Stimulated activated CD4-positive, alpha-beta T cell treated with anti-CD3 and anti-CD28 coated beads, Interleukin-4, amount 100 ng/mL, for 24 hours (primary cell): ENCODE measurements at places on chromosomes 16 and 17.

DNA sequence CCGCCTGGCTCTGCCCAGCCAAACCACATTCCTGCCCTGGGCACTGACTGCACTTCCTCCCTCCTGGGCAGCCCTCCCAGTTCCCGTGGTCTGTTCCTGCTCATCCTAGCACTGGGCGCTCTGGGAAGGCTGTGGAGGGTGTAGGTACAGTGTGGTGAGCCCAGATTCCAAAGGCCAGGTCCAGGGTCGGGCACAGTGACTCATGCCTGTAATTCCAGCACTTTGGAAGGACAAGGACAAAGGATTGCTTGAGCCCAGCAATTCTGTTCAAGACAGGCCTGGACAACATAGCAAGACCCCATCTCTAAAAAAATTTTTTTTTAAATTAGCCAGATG, 30.6 kb downstream of the C16orf74 start:
- DNase-seq: no peak

DNA sequence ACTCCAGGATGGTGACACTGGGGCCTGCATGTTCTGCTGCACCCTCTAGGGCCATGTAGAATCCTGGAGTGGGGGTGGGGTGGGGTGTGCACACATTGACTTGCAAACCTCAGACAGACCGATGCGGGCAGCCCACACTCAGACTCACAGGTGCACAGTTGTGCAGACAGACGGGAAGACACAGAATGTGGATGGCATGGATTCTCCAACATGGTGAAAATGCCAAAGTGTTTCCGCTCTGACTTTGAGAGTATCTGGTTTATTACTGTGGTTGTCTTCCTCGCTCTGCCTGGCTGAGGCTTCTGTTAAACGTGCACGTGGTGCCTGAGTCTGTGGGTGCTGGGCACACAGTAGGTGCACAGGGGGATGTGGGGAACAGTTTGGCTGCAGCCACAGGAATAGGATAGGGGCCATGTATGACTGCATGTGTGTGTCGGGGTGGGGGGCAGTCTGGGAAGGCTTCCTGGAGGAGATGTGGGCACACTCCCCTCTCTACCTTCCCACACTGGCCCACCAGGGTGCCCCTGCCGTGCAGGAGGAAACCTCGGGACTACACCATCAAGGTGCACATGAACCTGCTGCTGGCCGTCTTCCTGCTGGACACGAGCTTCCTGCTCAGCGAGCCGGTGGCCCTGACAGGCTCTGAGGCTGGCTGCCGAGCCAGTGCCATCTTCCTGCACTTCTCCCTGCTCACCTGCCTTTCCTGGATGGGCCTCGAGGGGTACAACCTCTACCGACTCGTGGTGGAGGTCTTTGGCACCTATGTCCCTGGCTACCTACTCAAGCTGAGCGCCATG, 9.0 kb upstream of the ADGRG3 start:
- no peak for DNase-seq

GRCh38 chr16:29307598-29308507, 98.7 kb downstream of the NPIPB11 start:
- no peak for DNase-seq

DNA sequence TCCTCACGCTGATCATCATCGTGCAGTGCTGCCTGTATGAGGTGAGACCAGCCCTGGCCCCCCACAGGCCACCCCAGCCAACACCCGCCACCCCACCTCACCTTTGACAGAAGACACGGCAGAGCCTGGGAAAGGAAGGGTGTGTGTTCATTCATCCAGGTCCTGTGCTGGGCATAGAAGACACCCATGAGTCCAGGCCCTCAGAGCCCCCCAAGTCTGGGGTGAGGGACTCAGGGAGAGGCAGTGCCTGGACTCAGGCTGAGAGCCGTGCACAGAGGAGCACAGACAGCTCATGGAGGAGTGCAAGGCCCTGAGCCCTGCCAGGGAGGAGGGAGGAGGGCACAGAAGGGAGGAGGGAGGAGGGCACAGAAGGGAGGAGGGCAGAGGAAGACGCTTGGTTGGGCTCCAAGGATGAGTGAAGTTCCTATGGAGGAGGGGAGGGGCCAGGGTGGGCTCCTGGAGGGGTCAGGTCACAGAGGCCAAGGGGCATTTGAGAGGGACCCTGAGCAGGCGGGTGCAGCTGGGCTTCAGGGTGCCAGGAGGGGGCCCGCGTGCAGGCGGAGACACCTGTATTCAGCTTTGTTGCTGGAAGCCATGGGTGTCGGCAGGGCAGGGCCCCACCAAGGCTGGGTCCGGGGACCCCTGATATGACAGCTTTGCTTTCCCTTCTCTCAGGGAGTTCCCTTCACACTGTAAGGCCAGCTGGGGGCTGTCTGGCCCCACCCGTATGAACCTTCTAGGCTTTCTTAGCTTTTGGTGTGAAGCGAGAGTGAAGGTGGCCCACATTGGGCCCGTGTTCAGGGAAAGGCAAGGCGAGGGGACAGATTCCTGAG, 11.4 kb downstream of the TAX1BP3 start:
- no peak for DNase-seq

DNA sequence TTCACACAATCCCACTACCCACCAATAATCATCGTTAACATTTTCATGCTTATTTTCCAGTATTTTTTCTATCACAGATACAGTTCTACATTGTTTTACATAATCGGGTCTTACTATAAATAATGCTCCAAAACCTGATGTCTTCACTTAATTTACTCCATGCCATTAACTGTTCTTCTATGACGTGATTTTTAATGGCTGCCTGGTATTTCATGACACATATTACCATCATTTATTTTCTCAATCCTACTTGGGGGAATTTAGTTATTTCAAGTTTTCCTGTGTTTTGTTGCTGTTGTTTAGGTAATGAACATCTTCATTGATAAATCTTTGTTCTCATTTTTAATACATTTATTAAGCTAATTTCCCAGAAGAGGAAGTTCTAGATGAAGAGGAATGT, 14.7 kb downstream of the LPO start:
- no peak for DNase-seq

DNA sequence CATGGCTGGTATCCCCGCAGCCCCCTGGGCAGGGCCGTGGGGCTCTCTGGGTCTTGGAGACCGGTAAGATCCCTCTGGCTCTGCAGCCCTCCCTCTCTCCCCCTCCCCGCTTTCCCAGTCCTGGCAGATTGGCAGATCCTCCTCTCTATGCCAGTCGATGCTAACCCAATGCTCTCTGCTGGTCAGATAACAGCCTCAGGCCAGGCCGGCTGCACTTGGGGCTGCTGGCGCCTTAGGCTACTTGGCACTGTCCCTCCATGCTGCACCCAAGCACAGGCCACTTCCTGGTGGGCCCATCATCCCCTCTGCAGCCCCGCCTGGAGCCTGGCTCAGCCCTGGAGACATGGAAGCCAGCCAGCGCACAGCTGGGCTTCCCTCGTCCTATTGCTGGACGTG, 81.7 kb downstream of the RTN4RL1 start:
- no peak for DNase-seq

- peak; percentile 68 for DNase-seq
Measured at GRCh38 chr17:20234276-20234675, 225.1 kb downstream of the SPECC1 start.

GRCh38 chr16:714558-715476, at the start of gene METRN:
TSS of gene METRN (plus strand) at chr16:715118. CDS start at chr16:715290, 172 bp downstream.
- DNase-seq: peak; percentile 90

- DNase-seq: no peak
Measured at GRCh38 chr16:55439101-55439690, 39.8 kb upstream of the MMP2 start.

DNA sequence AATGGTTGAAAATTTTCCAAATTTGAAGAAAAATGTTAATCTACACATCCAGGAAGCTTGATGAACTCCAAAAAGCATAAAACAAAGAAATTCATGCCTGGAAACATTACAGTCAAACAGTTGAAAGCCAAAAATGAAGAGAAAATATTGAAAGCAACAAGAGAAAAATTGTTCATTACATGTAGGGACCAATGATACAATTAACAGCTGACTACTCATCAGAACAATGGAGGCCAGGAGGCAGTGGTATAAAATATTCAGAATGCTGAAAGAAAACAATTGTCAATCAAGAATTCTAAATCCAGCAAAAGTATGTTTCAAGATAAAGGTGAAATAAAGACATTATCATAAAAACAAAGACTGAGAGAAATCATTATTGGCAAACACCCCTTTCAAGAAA, 21.6 kb downstream of the RCVRN start:
- no peak for DNase-seq

- DNase-seq: no peak
Measured at GRCh38 chr16:19288872-19289799, 3.6 kb downstream of the CLEC19A start.

DNA sequence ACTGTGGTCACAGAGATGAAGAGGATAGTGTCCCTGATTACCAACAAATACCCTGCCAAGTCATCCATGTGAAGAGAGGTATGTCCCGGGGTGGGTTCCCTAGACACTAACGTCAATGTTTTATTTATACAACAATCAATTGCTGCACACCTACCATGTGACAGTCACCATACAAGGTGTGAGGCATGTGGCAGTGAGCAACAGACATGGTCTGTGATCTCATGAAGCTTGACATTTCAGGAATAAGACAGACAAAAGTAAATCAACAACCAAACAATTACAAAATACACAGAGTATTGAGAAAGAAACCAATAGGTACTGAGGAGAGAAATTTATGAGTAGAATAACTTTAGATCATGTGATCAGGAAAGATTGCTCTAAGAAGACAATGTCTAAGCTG, 268.6 kb downstream of the MRTFB start:
- DNase-seq: no peak

GRCh38 chr16:65070831-65071432, 50.9 kb downstream of the CDH11 start:
- DNase-seq: no peak

GRCh38 chr16:56514845-56515244, 5.0 kb downstream of the BBS2 start:
- DNase-seq: no peak

GRCh38 chr16:2896480-2897010, 13.5 kb downstream of the FLYWCH2 start:
- no peak for DNase-seq

- no peak for DNase-seq
Measured at GRCh38 chr16:72179204-72179970, 7.4 kb upstream of the PMFBP1 start.

DNA sequence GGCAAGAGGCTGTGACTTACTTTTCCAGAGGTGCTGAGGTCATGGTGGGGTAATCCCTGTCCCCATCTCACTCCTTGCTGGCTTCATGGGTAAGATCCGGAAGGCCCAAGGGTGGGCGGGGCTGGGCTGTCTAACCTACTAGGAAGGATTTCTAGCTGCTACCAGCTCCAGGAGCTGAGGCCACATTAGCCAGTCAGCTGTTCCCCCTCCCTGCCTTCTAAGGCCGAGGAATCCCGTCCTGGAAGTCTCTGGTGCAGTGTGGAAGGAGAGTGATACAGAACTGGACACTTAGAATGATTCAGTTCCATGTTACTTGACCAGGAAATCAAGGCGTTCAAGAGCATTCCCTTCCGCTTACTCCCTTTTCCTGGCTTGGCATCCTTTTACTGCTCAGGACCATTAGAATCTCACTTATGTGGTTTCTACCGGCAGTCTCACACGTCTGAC, 8.9 kb downstream of the GNGT2 start:
- DNase-seq: no peak

DNA sequence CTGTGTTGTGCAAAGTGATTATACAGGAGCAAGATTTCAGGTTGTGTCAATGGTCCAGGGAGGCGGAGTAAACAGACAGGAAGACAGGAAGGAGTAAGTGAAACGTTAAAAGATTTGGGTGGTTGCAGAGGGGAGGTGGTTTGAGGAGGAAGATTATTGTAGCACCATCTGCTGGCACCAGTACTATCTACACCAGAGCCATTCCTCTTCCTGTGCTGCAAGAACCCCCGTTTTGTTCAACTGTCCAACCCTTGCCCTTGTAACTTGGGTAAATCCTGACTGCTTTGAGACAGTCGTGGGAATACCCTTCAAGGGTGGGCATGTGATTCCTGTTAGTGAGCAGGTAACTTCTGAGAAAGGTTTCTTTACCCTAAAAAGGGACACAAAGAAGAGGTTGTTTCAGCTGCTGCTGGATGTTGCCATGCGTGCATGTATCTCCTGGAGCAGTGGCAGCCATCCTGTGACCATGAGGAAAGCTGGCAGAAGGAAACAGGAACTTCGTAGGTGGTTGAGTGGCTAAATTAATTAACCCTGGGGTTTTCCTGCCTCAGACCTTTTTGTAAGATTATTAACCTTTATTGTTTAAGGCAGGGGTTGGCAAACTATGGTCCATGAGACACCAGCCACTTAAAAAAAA, 124.1 kb downstream of the PRKCA start:
- peak; percentile 43 for DNase-seq

DNA sequence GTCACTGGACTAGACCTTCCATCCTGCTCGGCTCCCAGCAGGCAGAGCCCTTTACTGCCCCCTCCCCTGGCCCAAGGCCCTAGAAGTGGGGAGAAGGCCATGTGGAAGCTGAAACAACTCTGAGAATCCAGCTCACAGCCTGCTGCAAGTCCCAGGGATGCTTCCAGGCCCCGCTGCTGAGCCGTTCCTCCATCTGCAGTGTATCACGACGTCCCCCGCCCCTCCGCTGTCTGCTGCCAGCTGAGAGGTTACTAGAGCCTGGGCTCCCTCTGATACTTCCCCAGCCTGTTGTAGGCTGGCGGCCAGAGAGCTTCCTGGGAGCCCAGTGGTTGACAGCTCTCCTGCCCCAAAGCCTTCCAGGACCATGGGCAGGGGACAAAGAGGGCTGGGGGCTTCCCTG, 118.2 kb downstream of the MGAT5B start:
- DNase-seq: no peak

DNA sequence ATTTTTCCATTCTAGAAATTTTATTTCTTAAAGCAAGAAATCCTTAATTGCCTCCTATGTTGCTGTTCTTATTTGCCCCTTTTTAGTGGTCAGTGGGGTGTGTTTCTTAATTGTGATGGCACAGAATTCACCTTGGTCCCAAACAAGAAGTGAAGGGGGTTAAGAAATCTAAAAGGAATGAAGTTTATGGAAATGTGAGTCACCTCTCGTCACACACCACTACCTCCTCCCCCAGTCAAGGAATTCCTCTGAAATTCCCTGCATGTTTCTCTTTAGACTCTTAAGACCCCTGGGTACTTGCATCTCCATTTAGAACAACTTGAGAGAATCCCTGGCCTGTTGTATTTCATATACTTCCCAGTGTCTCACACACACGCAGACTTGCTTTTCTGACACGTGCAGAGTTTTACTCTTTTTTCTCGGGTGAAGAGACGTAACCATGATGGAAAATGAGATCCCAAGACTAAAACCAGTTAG, 247.4 kb downstream of the PRKCA start:
- DNase-seq: no peak

DNA sequence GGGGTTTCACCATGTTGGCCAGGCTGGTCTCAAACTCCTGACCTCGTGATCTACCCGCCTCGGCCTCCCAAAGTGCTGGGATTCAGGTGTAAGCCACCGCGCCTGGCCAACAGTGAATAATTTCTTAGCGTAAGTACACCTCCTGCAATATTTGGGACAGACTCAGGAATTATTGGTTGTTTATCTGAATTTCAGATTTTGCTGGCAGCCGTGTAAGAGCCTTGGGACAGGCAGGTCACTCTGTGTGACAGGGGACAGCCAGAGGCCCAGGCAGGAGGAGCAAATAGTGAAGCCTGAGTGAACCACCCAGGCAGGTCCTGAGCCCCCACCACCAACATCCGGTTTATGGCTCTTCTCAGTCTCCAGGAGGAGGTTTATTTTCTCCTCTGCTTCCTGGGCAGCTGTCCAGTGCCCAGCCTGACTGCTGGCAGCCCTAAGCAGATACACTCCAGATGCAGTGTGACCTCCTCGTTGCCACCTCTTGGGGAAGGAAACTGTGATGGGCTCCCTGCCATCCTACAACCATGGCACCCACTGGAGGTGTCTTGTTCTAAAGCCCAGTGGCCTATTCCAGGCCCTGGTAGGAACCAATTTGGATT, 26.2 kb upstream of the ADORA2B start:
- DNase-seq: no peak
